Spleen (tissue), 13 donors: ENCODE measurements at places on chromosomes 6 and 20. TPM values are rescaled to one million over a fixed set of nuclear protein-coding genes. Genes with fewer than 3 reads are reported as not detected.

The GLP1R gene
- polyA plus RNA-seq = not detected

The PACSIN1 gene
- polyA plus RNA-seq = 0.86 TPM

The ASCC3 gene
- 7.9 TPM for polyA plus RNA-seq

The TPMT gene
- 9.5 TPM for polyA plus RNA-seq

The CD109 gene
- 0.18 TPM for polyA plus RNA-seq

The CHRNA4 gene
- 0.86 TPM for polyA plus RNA-seq

The TREML2 gene
- 5.4 TPM for polyA plus RNA-seq

DNA sequence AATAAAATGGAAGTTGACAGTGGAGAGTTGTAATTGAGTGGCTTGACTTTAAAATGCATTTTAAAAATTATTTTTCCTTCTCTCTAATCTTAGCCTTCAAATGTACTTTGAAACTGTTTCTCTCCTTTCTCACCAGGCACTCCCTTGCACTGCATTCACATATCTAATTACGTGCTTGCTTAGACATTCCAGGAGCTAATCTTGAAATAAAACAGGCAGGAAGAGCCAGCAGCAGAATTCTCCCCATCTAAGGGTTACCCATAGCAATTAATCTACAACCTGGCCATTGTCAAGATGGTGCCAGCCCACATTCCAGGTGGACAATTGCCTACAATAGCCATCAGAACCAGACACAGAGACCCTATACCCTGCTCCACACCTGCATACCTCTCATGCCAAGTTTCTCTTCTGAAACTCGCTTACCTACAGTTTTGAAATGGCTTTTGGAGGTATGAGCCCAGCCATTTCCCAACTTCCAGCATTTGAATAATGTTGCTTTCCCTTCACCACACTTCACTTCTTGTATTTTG lies 167.6 kb upstream of the GJE1 start:
- DNase-seq = no peak

DNA sequence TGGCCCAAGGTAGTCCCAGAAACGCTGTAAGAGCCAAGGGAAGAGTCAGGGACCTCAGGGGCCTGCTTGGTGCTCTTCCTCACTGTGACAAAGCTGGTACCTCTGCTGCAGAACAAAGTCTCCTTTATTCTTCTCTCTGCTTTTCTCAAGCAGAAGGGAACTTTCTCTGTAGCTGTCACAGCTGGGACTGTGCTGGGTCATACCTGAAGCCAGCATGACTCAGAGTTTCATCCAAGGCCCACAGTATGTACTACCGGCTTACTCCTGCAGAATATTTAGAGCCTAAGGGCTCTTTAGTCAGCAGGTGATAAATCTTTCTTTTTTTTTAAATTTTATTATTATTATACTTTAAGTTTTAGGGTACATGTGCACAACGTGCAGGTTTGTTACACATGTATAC lies 183.2 kb downstream of the TINAG start:
- DNase-seq = no peak

- DNase-seq = no peak
Observed at GRCh38 chr6:168217216-168217879, 102.2 kb downstream of the DACT2 start.

- DNase-seq = peak; percentile 95
Observed at GRCh38 chr6:36441307-36441894, 1.3 kb downstream of the PXT1 start.

GRCh38 chr20:11035211-11035610 lies 361.4 kb upstream of the JAG1 start:
- no peak for DNase-seq

DNA sequence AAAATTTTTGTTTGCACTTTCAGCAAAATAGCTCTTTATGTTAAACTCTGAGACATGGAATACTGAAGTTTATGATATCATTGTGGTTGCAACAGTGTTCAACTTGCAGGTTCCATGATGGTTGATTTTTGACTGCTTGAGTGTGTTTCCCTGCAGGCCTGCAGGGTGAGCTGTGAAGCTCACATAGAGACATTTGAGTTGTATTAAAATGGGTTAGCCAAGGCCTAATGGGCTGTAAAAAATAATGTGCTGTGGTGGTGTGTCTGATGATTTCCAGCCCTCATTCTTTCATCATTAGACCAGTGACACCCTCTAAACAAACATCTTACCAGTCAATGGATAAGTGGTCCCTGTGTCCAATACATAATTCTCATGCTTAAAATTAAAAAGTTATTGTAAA lies 321.4 kb downstream of the FARS2 start:
- no peak for DNase-seq

- DNase-seq = peak; percentile 86
Observed at GRCh38 chr20:38196592-38196991, 31.5 kb upstream of the TGM2 start.

- peak; percentile 76 for DNase-seq
Observed at GRCh38 chr6:30260036-30260504, 46.9 kb upstream of the TRIM26 start.

GRCh38 chr6:155050311-155050710 lies 55.2 kb downstream of the TIAM2 start:
- DNase-seq = no peak

DNA sequence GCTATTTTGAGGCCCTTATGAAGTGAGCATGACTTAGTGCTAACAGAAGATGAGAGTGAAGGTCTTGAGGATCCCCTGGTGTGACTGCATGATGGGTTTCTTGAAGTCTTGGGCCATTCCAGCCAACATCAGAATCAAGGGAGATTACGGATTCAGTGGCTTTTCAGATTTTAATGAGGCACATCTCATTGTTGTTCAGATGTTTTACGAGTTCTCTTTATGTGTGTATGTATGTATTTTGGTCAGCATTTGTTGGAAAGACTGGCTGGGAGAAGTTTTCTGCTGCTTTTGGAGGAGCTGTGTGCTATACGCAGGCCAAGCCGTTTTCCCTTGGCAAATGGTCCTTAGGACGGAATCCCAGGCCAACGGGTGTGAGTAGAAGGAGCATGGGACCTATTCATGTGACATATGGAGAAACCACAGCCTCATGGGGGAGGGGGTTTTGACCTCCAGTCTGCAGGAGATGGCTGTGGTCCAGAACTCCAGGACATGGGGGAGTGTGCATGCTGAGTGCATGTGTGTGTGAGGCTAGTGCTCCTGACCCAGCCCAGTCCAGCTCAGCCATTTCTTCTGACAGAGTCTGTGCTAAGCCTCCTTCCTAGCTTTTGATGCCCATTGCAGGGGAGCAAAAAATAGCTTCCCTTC lies 35.3 kb downstream of the CHMP4B start:
- no peak for DNase-seq

GRCh38 chr6:21826904-21827303 lies 233.4 kb downstream of the SOX4 start:
- no peak for DNase-seq

- DNase-seq = no peak
Observed at GRCh38 chr20:3820901-3821727, 767 bp downstream of the AP5S1 start.

GRCh38 chr6:49145280-49145679 lies 317.8 kb downstream of the MMUT start:
- DNase-seq = no peak

DNA sequence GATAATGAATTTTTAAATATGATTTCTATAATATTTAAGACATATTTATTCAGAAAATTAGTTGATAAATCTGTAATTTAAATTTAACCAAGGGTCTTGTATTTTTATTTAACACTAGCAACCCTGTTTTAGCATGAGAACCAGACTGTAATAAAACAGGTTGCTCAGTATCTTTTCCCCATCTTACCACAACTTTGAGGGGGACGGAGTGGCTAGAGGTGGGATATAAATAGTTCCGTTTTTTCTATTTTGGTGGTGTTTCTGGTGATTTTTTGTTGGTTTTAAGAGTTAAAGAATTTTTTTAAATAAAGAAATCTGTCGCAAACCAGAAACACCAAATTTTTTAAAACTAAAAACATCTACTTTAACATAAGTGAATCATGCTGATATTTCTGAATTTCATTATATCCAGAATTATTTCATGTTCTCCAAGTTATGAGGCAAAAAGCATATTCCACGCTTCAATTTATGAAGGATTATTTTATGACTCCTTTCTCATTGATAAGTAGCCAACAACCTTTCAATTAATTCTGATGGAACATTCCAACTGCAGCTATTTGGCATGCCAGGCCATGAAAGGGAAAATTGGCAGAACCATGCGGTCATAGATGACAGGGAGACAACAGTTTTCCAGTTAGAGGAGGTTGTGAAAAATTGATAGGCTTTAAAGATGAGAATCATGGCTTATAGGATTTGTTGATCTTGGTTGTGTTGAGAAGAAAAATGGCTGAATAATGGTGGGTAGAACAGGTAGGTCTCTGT lies 151.9 kb upstream of the CARMIL1 start:
- DNase-seq = no peak

DNA sequence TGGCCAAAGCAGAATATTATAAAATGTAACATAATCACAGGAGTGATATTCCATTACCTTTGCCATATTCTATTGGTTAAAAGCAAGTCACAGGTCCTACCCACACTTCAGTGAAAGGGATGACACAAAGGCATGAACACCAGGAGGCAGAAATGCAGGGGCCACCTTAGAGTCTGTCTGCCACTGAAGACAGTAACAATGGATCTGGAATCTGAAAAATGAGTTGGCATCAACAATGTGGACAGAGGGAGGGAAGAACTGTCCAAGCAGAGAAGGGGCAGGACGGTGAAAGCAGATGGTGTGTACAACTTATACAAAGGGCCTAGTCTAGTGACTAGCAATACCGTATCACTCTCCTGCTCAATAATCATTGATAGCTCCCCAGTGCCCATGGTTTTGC lies 6.6 kb upstream of the LPIN3 start:
- DNase-seq = no peak

DNA sequence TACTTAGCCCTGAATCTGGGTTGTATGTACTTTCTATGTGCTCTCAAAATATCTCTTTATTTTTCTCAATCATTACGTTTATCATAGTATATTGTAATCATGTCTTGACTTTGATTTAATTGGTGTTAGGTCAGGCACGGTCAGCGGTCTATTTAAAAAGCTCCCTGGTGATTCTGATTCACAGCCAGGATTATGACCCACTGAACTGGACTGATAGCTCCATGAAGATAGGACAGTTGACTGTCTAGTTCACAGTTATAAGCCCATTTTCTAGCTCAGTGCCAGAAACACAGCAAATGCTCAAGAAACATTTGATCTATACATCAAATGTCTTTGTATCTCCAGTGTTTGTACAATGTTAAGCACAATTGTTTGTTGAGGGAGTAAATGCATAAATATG lies 111.5 kb upstream of the CCN2 start:
- DNase-seq = no peak
